ENCODE measurements at places on chromosomes 7 and 10. TPM values are rescaled to one million over a fixed set of nuclear protein-coding genes. Genes with fewer than 3 reads are reported as not detected.

- DNase-seq: no peak
Measured at GRCh38 chr7:91164506-91164905, 99.7 kb upstream of the FZD1 start.

Gene GRB10
- 15.1 TPM for polyA plus RNA-seq

- no peak for DNase-seq
Measured at GRCh38 chr7:35596061-35596460, 98.9 kb downstream of the HERPUD2 start.

DNA sequence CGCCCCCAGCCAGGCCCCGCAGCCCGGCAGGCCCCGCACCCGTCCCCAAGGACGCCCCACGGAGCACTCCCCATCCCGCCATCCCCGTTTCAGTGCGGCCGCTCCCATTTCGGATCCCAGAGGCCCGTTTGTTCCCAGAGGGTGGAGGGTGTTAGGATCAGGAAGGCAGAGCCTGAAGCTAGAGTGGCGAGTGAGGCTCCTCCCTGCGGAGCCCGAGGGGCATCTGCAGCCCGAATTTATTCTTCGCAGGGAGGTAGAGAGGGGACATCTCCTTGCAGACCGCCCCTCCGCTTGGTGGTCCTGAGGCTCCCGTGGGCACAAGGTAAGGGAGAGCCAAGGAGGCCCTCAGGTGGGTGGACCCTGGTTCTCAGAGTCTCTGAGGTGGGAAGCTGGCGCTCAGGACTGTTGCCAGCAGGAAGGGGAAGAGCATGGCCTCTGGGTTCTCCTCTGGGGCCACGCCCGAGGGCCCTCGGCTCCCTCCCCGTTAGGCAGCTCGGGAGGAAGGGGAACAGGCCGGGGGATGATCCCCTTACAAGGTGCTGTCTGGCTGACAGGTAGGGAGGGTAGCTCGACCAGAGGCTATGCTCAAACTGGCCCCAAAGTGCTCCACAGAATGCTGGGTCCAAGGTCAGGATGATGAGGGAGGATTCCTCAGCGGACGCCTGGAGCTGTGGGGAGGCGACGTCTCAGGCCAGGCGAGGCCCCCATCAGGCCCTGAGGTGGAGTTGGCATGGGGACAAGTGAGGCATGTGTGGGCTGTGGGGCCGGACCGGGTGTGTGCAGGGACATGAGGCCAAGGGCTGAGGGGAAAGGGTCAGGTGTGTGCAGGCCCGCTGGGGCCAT, 17.4 kb downstream of the POLL start:
- no peak for DNase-seq

- no peak for DNase-seq
Measured at GRCh38 chr7:359766-360361, 69.9 kb downstream of the FOXL3 start.

Gene CHN2
- 5.2 TPM for polyA plus RNA-seq

Gene SLC16A9
- 0.06 TPM for polyA plus RNA-seq

DNA sequence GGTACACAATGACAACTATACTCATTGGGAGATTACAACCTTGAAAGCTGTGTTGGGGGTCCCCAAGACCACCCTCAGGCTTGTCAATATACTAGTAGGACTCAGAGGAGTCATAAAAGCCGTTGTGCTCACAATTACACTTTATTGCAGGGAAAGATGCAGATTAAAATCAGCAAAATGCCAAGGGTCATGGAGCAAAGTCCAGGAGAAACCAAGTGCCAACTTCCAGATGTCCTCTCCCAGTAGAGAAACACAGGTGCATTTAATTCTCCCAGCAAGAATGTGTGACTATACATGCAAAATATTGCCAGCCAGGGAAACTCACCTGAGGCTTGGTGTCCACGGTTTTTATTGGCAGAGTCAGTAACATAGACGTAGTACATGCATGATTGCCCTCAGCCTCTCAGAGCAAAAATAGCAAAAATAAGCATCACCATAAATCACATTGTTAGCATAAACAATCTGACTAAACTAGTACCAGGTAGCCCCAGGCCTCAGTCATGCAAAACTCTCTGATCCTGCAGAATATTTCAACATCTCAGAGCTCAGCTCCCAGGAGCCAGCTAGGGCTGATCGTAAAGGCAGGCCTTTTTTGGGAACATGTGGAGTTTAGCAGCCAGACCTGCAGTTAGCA, 50.7 kb downstream of the VIM start:
- no peak for DNase-seq

Gene OLAH
- polyA plus RNA-seq: 1.6 TPM

Gene LRRD1
- not detected for polyA plus RNA-seq

Gene TRPV5
- not detected for polyA plus RNA-seq

- DNase-seq: peak; percentile 53
Measured at GRCh38 chr10:121497513-121498470, 100.5 kb downstream of the FGFR2 start.

DNA sequence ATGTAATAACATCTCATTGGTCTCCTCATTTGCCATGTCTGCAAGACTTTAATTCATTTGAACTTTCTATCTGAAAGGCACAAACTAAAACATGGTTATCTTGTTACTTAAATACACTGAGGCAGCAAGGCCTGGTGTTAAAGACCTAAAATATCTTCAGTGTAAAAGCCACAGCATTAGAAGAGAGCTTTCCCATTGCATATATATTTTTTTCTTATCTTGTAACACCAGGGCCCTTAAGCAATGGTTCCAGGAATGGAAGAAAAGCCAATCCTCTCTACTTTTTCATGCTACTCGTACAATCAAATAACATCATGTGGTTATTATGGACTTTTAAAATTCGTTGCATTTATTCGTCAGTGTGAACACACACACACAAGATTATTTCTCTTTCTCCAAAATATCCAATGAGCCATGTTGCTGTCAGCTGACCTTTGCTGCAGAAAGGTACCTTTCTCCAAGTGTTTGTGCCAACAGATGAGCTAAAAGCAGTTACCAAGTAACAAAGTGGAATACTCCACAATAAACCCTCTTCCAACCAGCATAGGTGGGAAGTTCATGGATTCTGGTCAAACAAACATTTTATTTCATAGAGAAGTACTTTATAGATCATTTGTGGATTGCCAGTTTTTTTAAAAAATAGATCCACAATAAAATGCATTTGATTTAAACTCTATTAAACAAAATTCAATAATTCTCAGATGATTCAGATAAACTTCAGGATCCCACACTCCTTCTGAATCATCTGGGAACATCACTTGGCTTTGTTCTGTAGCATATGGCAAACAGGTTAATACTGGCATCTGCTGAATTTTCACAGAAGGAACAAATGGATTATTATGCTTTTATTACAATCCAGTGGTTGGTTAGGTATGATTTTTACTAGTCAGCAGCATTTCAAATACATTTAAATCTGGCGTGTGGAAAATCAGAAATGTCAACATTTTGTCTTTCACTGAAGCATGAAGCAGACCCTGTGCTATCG, 63.3 kb upstream of the AGBL3 start:
- no peak for DNase-seq

Gene FRMD4A
- polyA plus RNA-seq: 7.2 TPM

DNA sequence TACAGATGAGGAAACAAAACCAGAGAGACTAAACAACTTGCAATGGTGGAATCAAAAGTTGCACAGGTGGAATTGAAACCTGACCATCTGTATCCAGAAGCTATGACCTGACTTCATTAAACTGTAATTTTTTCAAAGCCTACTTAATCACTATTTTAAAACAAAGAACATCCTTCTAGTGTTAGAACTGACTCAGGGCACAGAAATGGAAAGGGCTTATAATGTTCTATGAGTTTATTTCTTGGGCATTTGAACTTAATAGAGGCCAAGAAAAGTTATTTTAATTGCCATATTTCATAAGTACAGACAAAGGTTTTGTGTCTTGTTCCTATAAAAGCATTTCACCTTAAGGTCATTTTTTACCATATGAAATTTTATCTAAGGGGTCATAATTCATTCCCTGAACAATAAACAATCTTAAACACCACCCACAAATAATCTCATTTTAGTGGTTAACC, 8.8 kb downstream of the ITGB1 start:
- no peak for DNase-seq

Gene KAZALD1
- 12.0 TPM for polyA plus RNA-seq

Gene CYP3A4
- not detected for polyA plus RNA-seq
